ENCODE measurements at places on chromosomes 16 and 17.

- ATAC-seq: peak; percentile 52
Measured at GRCh38 chr17:8221663-8222379, 11.4 kb upstream of the AURKB start.

DNA sequence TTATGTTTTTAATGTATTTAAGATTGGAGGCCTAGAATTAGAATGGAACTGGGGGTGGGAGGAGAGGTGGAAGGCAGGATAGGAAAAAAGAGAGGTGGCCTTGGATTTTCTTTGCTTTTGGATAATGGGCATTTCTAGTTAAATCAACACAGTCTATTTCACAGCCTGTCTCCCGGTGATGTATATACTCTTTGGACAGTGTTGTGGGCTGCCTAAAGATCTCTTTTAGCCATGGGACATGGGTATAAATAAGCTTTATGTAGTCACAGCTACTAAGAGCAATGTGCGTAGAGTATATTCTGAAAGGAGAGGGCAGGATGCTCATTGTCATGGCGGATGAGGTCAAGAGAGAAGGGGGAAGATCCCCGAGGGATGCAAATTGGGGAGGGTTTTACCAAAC, 1084.4 kb upstream of the RBFOX1 start:
- ATAC-seq: no peak

- no peak for ATAC-seq
Measured at GRCh38 chr17:43595466-43595865, 49.3 kb upstream of the ETV4 start.

- no peak for ATAC-seq
Measured at GRCh38 chr17:31534223-31534888, 142.9 kb downstream of the RAB11FIP4 start.

- ATAC-seq: peak; percentile 92
Measured at GRCh38 chr17:28371245-28372202, at the start of gene SARM1. Gene SARM1, plus strand, starts transcription at chr17:28371694. Its CDS starts 339 bp downstream, at chr17:28372033.

DNA sequence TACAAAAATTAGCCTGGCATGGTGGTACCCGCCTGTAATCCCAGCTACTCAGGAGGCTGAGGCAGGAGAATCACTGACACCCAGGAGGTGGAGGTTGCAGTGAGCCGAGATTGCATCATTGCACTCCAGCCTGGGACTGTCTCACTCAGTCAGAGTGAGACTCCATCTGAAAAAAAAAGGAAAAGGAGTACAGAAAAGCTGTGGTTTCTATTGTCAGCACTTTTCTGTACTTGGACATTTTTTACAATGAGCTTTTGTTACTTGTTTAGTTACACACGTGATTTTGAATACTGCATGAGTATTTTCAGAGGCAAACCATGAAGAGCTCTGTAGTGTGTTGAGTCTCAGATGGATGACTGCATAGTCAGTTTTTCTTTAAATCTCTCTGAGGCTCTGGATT, 26.3 kb downstream of the ZC3H18 start:
- no peak for ATAC-seq

DNA sequence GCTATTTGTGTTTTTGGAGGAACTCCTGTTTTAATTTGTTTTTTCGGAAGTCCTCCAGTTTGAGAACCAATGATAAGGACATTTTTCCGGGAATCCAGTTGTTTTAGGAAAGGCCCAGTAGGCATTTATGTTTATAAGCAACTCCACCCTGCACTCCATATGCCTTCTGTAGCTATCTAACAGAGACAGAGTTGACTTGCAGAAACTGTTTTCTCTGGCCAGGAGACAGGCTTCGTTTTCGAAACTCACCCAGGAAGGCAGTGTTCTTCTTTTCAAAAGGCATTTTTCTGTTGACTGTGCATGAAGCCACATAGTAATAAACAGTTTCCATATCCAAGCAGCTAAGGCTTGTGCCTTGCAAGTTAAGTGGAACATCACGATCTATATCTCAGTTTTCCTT, 587.1 kb downstream of the WWOX start:
- ATAC-seq: no peak

DNA sequence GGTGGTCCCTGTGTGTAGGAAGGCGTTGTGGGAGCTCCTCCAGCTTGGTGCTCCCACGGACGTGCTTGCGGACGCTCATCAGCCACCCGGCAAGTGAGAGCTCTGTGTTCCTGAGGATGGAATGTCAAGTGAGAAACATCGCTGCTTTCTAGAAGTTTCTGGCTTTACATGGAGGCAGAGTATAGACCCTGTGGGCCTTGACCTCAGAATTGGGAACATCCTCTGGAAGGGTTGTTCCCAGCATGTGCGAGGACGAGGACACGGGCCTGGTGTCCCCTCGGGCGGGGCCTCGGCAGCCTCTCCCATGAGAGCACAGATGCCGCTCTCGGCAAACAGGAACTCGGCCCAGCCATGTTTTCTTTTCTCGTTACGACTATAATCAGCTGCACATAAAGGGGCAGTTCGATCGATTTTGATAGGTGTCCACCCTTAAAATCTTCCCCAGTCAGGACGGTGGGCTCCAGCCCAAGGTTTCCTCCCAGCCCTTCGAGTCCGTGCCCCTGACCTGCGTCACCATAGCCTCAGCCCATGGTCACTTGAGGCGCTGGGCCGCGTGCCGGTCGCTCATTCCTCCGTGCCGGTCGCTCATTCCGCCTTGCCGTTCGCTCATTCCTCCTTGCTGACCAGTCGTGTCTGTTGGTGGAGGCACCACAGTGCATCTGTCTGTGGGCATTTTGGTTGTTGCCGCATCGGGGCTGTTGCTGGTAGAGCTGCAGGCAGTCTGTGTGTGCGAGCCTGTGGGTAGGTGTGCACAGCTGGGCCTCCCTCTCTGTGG, 91.3 kb upstream of the ZNF750 start:
- no peak for ATAC-seq

- ATAC-seq: no peak
Measured at GRCh38 chr16:80664226-80664625, 123.4 kb downstream of the DYNLRB2 start.

DNA sequence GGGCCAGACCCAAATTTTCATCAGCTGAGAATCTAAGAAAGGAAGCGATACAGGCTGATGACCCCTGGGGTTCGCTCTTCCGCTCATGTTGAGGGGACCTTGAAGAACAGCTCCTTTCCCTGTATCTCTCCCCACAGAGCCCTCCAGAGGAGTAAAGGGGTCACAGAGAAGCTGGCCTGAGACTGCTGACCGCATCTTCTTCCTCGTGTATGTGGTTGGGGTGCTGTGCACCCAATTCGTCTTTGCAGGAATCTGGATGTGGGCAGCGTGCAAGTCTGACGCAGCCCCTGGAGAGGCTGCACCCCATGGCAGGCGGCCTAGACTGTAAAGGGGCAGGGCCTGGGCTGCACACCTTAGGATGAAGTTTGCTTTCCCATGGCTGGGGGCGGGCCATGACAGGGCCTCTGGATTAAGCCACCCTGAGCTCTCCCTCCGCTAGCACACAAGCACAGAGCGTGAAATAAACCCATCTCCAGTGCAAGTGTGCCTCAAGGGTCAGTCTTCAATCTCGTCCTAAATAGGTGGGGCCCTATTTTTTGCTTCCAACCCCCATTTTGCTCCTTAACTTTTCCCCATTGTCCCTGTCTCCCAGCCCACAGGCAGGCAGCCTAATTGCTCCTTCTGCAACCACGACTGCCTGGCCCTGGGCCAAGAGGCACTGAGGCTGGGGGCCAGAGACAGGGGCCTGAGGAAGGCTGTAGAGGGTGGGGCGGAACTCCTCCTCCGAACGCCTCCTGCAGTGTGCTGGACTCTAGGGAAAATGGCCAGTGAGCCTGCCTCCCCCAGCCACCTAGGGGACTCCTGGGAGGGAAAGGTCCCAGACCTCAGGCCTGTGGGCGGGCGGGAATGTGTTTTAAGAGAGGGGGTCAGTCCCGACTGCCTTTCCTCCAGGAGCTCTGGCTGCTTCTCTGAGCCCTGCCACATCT, 3.6 kb downstream of the ZACN start:
- no peak for ATAC-seq

GRCh38 chr17:30232015-30232823, 3.3 kb downstream of the SLC6A4 start:
- ATAC-seq: no peak

- no peak for ATAC-seq
Measured at GRCh38 chr17:48494335-48494734, 36.5 kb downstream of the HOXB1 start.

DNA sequence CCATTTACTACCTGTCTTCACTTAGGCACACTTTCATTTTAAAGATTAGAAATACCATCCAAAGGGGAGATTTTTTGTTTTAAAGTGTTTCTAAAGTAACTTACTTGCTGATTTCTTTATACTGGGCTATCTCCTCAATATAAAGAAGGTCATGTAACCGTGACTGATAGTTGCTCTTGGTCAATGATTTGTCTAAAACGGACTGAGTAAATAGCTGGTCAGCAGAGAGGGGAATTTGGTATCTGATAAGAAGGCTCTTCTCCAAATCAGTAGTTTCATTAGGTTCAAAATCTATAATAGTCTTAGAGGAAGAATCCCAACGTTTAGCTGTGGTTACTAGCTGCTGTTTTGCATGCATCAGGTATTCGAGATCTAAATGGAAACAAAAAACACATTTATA, 66.4 kb downstream of the HELZ start:
- ATAC-seq: no peak

- peak; percentile 19 for ATAC-seq
Measured at GRCh38 chr16:67158637-67159600, 790 bp downstream of the TRADD start.

GRCh38 chr16:50395763-50396710, 27.2 kb upstream of the BRD7 start:
- no peak for ATAC-seq

DNA sequence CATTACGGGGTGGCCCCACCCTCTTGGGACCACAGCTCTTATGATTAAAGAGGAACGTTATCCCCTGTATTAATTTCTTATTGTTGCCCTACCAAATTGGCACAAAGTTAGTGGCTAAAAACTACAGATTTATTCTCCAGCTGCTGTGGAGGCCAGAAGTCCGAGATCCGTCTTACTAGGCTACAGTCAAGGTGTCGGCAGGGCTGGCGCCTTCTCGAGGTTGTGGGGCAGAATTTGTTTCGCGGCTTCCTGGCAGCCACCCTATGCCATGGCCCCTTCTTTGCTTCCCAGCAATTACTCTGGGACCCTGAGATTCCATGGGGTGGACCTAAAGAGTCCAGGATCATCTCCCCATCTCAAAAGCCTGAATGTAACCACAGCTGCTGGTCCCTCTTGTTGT, 263.4 kb downstream of the CPPED1 start:
- ATAC-seq: no peak

GRCh38 chr16:52446080-52446479, 100.9 kb downstream of the TOX3 start:
- ATAC-seq: no peak

DNA sequence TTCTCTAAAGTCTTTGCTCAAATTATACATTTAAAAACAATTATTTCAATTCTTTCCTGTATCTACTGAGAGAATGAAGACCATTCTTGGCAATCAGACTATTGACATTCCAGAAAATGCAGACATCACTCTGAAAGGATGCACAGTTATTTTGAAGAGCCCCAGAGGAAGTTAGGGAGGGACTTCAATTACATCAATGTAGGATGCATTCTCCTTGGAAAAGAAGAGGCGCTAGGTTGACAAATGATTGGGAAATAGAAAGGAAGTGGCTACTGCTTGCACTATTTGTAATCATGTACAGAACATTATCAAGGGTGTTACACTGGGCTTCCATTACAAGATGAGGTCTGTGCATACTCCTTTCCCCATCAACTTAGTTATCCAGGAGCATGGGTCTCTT, 74.3 kb downstream of the SSH2 start:
- ATAC-seq: peak; percentile 73

DNA sequence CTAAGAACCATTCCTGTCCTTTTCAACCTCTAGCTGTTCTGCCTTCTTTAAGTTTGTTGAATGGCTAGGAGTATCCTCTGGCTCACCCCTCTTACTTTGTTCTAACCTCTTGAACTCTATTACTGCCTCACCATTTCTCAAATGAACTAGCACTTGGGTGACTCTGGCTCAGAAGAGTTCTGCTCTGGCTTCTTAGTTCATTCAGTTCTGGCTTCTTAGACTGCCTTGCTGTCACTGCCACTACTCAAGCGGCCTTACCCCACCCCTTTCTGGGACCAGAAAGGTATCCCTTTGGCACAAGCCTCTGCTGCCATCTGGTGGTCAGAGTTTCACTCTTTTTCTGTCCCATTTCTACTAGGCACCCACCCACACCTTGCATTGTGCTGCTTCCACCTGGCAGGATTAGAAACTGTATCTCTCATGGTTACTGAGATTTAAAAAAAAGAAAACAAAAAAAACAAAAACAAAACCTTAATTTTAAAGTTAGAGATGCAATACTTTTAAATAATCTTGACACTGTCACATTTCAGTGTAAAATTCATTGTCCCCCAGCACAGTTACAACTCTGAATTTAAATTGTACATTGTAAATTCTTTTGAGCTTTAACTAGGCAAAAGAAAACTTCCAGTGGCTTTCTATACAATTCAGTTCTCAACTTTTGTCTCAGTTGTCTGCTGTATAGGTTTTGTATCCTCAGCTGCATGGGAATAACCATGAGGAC, 6.9 kb upstream of the ABCA10 start:
- ATAC-seq: peak; percentile 100

DNA sequence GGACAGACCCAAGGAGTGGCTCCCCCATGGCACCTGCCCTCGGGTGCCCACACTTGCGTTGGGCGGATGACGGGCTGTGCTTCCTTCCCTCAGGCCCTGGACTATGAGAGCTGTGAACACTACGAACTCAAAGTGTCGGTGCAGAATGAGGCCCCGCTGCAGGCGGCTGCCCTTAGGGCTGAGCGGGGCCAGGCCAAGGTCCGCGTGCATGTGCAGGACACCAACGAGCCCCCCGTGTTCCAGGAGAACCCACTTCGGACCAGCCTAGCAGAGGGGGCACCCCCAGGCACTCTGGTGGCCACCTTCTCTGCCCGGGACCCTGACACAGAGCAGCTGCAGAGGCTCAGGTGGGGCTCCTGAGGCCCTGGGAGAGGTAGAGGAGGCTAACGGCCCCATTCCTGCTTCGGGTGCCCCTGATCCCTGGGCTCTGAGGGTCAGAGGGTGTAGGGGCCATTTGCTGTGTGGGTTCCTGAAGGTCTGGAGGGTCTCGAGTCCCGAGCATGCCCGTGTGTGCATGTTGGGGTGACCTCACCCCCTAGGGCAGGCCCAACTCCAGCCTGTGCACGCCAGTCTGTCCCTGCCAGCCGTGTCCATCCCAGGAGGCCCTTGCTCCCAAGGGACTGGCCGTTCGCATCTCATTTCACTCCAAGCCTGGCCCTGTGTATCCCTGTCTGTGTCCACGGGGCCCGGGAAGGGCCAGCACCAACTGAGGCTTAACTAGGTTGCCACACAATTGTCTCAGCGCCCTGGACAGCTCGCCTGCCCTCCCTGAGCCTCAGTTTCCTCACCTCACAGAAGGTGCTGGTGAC, 10.0 kb downstream of the SLC22A31 start:
- ATAC-seq: no peak

DNA sequence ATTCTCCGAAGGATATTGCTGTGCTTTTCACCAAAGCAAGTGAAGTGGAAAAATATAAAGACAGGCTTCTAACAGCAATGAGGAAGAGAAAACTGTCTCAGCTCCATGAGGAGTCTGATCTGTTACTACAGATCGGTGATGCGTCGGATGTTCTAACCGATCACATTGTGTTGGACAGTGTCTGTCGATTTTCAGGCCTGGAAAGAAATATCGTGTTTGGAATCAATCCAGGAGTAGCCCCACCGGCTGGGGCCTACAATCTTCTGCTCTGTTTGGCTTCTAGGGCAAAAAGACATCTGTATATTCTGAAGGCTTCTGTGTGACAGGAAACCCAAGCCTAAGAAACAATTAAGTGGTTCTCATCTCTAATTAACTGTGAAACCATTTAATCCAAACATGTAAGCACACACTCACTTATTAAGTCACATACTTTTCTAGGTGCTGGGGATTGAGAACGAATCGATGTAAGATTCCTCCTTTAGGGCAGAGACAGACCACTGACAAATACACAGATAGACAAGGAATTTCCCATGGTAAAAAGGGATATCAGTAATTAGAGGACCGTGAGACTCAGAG, 22.8 kb downstream of the SLFN5 start:
- no peak for ATAC-seq

Data from SK-N-SH treated with all-trans-retinoic acid at 6 μM for 48 hours (cell line).